ENCODE measurements at places on chromosomes 16 and 17.

DNA sequence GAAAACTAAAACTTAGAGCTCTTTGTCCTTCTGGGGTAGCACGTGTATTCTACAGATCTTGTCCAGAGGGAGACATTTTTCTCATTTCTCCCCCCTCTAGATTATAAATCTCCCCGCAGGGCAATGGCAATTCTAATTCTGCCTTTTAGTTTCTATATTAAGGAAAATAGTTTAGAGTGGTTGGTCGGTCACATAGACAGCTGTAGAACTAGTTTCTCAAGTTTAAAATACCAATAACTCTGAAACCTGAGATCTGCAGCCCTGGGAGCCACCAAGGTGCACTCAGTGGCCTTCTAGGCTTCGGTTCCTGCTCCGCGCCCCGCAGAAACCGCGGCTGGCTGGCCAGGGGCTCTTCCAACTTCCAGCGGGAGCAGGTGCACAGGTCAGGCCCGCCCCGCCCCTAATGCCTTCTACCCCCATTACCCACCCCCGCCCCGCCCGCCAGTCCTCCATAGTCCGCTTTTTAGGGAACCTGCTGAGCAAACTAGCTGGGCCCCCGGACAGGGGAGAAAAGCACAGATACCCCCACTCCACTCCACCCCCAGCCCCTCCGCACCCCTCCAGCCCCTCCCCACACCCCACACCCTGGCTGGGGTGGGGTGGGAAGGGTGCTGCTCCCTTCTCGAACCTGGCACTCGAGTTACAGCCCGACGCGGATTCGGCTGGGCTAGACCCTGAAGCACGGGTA lies 431 bp downstream of the SLFN11 start:
- H3K27ac ChIP-seq, result peak overlapping the region; percentile 96
- DNase-seq, result peak; percentile 38
- peak overlapping the region; percentile 84 for H3K4me3 ChIP-seq
- no peaks in the 10 kb centered on the region for H3K27me3 ChIP-seq
- H3K4me1 ChIP-seq, result peaks cover 22% of the 10 kb centered on the region

GRCh38 chr16:65725156-65725845 lies 603.4 kb upstream of the CDH11 start:
- no peaks in the 10 kb centered on the region for H3K4me1 ChIP-seq
- H3K36me3 ChIP-seq, result no peaks in the 10 kb centered on the region
- H3K27ac ChIP-seq, result no peak overlapping the region
- no peak overlapping the region for H3K4me3 ChIP-seq

- no peak overlapping the region for H3K4me3 ChIP-seq
- H3K36me3 ChIP-seq, result peaks cover 3% of the 10 kb centered on the region
- DNase-seq, result no peak
- H3K4me1 ChIP-seq, result no peaks in the 10 kb centered on the region
- H3K27me3 ChIP-seq, result no peaks in the 10 kb centered on the region
These were observed 316.6 kb downstream of the SNX29 start for GRCh38 chr16:12293017-12293618.

DNA sequence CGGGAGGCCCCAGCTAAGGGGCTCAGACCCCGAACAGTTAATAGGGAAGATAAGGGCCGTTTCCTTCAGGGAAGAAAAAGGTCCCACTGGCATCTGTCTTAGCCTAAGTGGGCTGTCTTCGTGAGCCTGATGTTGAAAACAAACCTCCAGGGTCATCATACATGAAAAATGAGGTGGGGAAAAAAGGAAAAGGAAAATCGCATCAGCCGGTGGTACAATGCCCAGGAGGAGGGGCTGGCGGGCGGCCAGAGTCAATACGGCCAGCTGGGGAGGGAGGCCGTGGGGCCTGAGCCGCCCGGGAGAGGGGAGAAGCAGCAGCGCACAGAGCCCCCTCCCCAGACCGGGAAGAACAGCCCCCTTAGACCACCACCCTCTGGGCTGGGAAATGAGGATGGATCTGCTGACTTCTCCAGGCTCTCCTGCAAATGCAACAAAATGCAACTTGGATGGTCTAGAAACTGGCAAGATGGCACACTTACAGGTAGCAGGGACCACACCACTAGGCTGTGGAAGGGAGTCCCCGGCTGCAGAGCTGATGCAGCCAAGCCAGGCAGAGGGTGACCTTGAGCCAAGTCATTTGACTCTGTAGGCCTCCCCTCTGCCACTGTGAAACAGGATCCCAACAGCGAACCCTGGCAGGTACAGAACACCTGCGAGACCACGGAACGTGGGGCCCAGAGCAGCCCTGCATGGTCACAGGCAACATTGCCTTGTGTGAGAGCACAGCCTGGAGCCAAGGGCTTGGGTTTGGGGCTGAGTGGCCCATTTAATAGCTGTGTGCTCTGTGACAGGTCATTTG lies 448.5 kb downstream of the SOX9 start:
- H3K27me3 ChIP-seq, result no peaks in the 10 kb centered on the region
- H3K27ac ChIP-seq, result no peak overlapping the region
- H3K4me3 ChIP-seq, result no peak overlapping the region
- H3K4me1 ChIP-seq, result peaks cover 2% of the 10 kb centered on the region
- no peaks in the 10 kb centered on the region for H3K36me3 ChIP-seq

DNA sequence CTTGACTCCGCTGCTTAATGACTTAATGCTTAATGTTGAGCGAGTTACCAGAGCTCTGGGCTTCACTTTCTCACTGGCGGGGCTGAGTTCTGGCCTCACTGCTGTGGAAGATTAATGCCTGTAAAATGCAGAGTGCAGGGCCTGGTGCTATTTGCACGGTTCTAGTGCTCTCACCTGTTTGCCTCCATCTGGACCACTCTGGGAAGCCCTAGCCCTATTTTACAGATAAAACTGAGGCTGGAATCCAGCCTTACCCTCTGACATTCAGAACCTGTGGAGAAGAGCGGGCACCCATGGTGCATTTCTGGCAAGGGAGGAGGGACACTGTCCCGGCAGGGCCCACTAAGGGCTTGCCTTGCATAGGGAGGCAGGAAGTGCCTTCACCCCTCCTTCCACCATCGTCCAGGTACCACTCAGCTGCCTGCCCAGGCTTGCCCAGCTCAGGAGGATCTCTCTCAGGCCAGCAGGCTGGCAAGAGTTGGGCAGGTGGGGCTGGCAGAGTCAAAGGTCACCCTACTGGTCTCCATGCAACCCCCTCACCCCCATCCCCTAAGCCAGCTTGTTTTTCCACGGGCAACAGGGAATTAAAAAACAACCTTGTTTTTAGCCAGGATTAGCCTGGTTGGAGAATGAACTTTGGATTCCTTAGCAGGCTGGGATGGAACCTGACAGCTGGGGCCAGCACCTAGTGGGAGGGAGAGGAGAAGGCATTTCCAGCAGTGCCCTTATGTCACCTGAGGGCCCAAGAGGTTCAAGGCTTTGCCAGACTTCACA lies 4.1 kb upstream of the UBALD1 start:
- no peak for DNase-seq
- no peaks in the 10 kb centered on the region for H3K27me3 ChIP-seq
- no peak overlapping the region for H3K27ac ChIP-seq
- H3K4me3 ChIP-seq, result no peak overlapping the region
- H3K4me1 ChIP-seq, result peaks cover 42% of the 10 kb centered on the region

All from CD4-positive, alpha-beta T cell (primary cell).